Upper lobe of right lung (tissue), 1 donor: ENCODE measurements at places on chromosomes 6 and 20.
A peak's percentile ranks its signal among the peaks of the same experiment; 100 is the strongest.

GRCh38 chr20:25046181-25046641 lies 11.7 kb downstream of the ACSS1 start:
- DNase-seq: peak; percentile 58

- DNase-seq: no peak
These were observed 63.9 kb downstream of the KCNS1 start for GRCh38 chr20:45037050-45037449.

DNA sequence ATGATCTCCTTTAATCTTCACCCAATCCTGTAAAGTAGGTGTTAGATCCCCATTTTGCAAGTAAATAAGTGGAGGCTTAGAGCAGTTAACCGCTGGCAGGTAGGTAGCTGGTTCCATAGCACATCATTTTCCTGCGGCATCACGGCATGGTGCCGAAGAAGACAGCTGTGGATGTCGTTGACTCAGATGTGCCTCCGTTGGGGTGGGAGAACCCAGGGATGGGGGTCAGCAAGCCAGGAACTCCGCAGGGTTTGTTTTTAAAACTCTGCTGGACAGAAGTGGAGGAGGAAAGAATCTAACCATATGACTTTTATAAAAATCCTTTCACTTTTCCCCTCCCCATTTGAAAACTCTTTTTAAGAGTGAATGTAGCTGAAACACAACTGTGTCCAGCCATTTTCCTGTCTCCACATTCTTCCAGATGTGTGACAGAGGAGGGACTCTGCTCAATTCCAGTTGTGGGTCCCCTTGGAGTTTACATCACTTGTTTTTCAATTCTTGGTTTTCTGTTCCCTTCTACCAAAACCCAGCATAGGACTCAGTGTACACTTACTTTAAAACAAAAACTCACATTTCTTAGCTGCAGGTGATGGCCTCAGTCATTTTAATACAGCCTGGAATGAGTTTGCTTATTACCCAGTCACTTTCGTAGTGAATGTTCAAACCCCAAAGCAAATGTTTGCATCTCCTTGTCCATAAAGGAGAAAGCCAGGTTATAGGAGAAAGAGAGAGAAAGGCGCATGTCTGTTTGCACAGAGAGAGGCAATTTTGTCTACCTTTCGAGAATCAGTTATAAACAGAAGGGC lies 27.6 kb upstream of the PI16 start:
- DNase-seq: no peak

- no peak for DNase-seq
These were observed 19.2 kb downstream of the MICA start for GRCh38 chr6:31422587-31422986.

DNA sequence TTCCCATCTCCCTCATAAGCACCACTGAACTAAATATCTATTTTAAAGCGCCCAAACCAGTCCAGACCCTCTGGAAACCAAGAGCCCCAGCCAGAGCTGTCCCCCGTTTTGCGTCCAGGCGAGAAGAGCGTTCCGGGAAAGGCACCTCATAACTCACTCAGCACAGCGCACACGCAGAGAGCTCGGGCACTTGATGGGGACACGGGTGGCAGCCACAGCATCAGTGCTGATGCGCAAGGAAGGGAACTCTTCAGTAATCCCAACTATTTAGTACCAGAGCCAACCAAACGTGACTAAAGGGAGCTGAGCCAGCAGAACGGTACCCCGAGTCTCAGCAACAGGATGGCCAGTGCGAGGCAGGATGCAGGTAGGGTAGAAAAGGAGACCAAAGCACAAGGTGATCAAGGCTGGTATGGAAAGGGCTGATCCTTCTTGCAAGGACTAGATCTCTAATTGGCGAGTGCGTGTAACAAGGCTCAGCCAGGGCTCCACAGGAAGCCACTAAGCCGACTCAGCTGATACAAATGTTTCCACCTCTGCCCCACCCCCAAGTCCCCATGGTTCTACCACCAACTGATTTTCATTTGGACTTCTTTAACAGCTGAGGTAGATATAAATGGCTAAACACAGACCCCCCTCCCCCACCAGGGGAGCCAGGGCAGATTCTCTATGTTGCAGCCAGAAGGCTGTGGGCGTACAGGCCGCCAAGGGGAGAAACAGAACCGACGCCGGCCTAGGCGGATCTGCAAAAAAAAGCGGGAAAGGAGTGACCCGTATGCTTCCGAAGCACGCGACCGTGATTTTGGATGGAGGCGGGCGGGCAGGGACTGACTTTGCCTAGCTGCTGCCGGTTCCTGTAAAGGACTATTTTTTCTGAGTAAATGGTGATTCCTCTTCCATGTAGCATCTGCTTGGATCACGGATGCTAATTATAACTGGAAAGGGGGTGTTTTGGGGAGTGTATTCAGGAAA lies 183.5 kb upstream of the COL21A1 start:
- no peak for DNase-seq

GRCh38 chr20:48784273-48784641 lies 43.5 kb downstream of the PREX1 start:
- DNase-seq: no peak

- DNase-seq: no peak
These were observed 259.0 kb upstream of the RUNX2 start for GRCh38 chr6:45069091-45069490.

GRCh38 chr20:36102306-36102705 lies 52.2 kb upstream of the EPB41L1 start:
- DNase-seq: no peak

DNA sequence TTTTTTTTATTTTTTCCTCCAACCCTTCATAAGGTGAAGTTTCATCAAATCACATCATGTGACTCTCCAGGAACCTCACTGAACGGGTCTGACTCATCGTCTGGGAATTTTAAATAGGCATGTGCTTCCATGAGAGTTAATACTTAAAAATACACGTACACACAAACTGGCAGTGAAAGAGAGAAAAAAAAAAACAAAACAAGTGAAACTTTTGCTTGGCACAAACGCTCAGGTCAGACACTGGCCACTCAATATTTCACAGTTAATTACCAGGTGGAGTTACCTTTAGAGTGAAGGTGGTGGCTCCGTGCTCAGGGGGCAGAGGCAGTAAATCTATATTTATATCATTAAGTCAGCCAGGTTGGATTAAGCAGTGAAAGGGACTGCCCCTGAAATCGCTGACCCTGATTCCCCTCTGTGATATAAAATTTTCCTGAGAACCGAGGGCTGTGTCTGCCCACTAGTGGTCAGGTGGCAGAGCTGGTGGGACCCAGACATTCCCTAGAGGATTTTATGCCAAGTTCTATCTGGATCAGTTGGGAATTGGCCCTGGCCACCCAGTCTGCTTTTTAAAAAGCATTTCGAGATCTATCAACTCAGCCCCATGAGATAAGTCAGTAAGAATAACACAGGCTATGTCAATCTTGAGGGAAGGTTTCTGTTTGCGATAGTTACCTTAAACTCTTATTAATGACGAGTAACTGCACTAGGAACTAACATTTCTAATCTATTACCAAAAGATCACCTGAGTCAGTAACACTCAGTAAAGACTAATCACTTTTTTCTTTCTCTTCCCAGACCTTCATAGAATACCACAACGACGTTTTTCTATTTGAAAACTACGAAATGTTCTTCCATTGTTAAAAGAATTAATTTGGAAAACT lies 259.1 kb downstream of the HDGFL1 start:
- no peak for DNase-seq

- DNase-seq: no peak
These were observed 52.1 kb downstream of the CBLN4 start for GRCh38 chr20:55953201-55953600.

DNA sequence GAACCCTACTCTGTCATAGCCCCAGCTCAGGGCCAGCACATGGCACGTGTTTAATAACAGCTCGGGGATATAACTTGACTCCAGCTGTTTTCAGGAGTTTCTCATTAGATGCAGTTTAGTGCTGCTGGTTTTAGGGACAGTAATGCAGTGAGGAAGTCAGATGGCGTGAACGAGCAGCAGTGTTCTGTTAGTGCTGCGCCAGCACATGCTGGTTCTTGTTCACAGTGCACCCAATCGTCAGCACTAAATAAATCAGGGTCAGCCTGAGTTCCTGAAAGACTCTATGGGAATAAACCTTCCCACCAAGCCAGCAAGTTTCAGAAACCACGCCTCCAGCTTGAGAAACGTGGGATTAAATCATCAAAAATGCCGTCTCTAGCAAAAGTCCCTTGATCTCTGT lies 235.9 kb upstream of the SUPT3H start:
- no peak for DNase-seq

- no peak for DNase-seq
These were observed 594.6 kb downstream of the EYS start for GRCh38 chr6:65112435-65112834.

DNA sequence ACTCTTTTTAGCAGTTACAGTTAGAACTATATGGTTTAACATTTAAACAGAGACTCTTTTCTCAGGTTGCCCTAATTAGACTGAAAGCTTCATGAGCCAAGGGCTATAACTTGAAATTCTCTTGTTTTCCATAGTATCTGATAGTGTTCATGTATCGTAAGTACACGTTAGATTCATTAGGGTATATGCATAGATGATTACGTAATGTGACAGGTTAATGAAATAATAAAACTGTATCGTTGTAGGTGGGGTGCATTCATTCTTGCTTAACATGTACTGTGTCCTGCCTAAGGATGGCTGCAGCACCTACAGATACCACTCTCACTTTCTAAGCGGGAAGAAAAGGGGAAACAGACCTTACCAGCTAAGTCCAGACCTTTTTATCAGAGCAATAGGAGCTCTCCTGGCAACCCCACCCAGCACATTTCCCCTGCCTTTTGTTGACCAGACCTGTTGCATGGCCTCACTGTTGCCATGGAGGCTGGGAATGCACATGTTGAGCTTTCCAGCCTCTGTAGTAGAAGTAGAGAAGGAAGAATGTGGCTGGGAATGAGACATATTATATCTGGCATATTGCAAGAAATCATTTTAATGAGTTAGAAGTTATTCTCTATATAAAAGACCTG lies 83.0 kb downstream of the MAP3K4 start:
- DNase-seq: no peak

GRCh38 chr6:43970913-43971775 lies 156.1 kb downstream of the MRPL14 start:
- DNase-seq: peak; percentile 85

GRCh38 chr6:169169375-169169774 lies 84.3 kb downstream of the THBS2 start:
- no peak for DNase-seq

- no peak for DNase-seq
These were observed 24.7 kb upstream of the ELMO2 start for GRCh38 chr20:46430921-46431712.

DNA sequence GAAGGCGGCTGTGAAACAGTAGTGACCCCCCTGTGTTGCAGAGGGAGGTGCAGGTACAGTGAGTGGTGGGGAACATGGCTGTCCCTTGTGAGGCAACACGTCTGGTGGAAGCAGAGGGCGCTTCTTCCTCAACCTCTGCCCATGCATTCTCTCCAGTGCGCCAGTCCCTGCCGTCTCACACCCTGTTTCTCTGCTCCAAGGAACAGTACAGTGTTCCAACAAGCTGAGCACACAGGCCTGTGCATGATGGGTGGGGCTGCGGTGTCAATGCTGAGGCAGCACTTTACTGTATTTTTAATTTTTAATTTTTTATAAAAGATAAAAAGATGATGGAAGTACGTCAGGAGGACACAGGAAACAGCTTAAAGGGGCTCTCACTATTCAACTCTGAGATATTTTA lies 32.5 kb downstream of the CST2 start:
- no peak for DNase-seq

GRCh38 chr20:43899274-43900120 lies 15.2 kb upstream of the TOX2 start:
- peak; percentile 37 for DNase-seq

GRCh38 chr20:16518784-16519084 lies 54.5 kb downstream of the KIF16B start:
- no peak for DNase-seq

DNA sequence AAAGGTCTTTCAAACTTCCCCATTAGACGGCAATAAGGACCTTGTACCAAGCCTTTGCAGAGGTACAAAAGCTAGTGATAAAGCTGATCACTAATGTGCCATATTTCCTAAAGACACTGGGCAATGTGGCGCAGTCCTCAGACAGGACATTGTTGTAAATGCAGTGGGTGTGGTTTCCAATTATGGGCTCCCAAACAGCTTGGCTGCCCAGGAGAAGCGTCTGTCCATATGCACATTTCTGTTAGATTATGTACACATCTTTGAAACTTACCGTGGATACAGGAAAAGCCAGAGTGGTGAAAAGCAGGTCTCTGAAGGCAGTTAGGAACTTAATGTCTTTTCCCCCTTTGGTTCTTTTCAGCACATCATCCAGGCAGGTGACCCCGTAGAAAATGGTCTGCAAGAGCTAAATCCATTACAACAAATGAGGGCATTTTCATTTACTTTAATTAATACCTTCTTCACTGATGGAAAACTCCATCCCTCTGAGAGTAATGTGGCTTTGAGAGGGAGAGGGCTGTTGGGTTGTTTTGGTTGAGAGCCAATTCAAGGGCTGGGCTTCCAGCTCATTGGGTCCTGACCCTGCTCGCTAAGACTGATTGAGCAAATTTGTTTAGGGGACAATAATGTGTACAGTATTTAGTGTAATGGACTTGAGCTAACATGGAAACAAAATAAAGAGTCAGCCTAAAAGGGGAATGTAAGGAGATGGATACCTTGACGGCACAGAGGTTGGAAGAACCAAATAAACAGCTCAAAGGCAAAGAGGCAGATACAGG lies 10.4 kb downstream of the ADTRP start:
- DNase-seq: no peak

- no peak for DNase-seq
These were observed 114.5 kb upstream of the TMEM170B start for GRCh38 chr6:11423072-11423471.

- DNase-seq: no peak
These were observed 34.9 kb downstream of the SLC17A4 start for GRCh38 chr6:25789475-25789874.
